ENCODE measurements at places on chromosomes 3 and 15. TPM values are rescaled to one million over a fixed set of nuclear protein-coding genes. Genes with fewer than 3 reads are reported as not detected.

- DNase-seq: no peak
Measured at GRCh38 chr3:117844676-117845075, 1135.1 kb downstream of the TUSC7 start.

DNA sequence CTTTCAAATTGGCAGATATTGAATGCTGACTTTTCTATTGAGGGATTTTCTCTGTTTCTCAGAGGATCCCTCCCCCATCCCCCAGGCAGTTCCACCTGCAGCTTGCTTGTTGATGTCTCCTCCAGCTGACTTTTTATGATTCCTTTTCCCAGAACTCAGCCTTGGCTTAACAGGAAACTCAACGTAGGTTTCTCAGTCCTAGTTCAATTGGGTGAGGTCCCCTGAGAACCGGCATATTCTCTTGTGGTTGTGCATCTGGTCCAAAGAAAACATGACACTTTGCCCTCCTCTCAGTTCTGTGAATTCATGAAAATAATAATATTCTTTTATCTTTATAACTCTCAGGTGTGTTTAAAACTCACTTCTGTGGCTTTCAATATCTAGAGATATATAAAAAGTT is 1222.1 kb downstream of the OTOL1 start:
- DNase-seq: no peak

GRCh38 chr3:150365132-150365604 is 42.9 kb upstream of the TSC22D2 start:
- DNase-seq: no peak

- no peak for DNase-seq
Measured at GRCh38 chr3:132255041-132255745, 62.0 kb upstream of the ACP3 start.

ERC2 gene
- not detected for total RNA-seq

EOMES gene
- total RNA-seq: 1.4 TPM

SLITRK3 gene
- not detected for total RNA-seq

PRR20G gene
- not detected for total RNA-seq

GRCh38 chr15:20295238-20295811 is 246.3 kb downstream of the GOLGA6L6 start:
- no peak for DNase-seq

FANCD2OS gene
- total RNA-seq: not detected

CCR2 gene
- total RNA-seq: 2.2 TPM

DNA sequence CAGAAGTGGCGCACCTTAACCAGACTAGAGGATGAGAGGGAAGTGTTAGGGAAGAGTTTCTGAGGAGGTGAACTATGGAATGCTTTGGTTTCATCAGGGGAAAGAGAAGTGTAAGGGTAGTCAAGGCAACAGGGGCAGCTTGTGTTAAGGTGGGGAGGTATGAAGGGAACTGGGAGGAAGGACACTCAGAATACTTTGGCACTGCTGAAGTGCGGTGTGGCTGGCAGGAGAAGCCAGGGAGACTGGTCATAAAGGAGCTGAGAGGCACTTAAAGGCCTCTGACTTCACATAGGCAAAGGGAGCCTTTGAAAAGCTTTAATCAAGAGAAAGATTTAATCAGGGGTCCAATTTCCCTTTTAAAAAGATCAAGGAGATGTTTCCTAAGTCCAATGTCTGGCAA is 129.0 kb downstream of the ERC2 start:
- no peak for DNase-seq

GRCh38 chr3:28376424-28376823 is 27.8 kb upstream of the AZI2 start:
- no peak for DNase-seq

DNA sequence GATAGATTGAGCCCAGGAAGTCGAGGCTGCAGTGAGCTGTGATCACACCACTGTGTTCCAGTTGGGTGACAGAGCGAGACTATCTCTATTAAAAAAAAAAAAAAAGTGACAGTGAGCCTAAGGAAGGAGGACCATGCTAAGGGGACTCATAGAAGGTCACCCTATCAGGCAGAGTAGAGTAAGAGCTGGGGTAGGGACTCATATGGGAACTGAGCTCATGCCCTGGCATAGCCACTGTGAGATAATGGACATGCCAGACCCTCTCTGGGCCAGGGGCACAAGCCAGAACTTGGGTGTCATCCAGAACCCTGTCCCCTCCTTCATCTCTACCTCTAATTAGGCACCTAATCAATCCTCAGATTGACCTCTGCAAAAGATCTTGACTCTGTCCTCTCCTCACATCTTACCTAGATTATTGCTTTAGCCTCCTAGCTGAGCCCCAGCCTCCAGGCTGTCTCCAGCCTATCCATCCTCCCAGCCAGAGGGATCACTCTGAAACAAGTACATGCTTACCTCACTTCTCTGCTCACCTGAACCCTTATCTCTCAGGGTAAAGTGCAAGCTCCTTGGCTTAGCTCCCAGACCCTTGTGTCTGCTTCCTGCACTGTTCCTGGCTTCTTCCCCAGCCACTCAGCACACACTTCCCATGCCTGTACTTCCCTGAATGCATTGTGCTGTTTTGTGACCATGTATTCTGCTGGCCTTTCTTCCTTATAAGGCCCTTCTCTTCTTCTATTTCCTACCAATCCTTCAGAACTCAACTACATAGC is 76.4 kb downstream of the DAPK2 start:
- DNase-seq: no peak

CFAP161 gene
- not detected for total RNA-seq

DNA sequence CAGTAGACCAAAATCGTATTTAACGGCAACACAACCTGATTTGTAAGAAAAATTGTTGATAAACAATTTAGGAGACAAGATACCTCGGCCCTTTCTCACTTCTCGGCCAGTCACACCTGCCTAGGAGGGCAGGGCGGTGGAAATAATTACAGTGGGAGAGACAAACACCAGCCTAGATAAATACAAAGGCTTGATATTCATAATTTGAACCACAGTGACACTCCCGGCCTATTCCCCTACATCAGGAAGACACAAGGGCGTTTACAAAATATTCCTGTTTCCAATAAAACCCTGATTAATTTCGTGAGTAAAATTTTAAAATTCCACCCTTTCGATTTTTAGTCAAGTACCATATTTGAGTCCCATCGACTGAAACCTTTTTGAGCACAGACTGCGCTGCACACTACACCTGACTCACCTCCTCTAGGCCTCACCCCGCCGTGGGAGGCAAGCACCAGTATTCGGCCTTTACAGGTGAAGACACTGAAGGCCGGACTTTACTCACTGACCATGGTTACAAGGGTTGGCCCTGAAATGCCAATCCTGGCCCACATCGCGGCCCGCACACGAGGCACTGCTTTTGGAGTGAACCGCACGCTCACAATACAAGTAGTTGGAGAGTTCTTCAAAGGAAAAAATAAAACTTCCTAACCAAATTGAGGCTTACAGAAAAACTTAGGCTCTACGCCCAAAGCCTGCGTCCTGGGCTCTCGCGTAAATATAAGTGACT is 794 bp downstream of the ARPP19 start:
- peak; percentile 70 for DNase-seq

GRCh38 chr3:65582012-65582717 is 456.6 kb downstream of the MAGI1 start:
- DNase-seq: no peak

GOLGA8G gene
- total RNA-seq: not detected

- peak; percentile 42 for DNase-seq
Measured at GRCh38 chr3:32989171-32989570, 37.7 kb downstream of the CCR4 start.

ACAD11 gene
- 11.2 TPM for total RNA-seq

SAMMSON gene
- total RNA-seq: not detected

- no peak for DNase-seq
Measured at GRCh38 chr3:53729618-53730017, 116.6 kb downstream of the CHDH start.

- no peak for DNase-seq
Measured at GRCh38 chr3:79822076-79822475, 54.3 kb upstream of the ROBO1 start.

DNA sequence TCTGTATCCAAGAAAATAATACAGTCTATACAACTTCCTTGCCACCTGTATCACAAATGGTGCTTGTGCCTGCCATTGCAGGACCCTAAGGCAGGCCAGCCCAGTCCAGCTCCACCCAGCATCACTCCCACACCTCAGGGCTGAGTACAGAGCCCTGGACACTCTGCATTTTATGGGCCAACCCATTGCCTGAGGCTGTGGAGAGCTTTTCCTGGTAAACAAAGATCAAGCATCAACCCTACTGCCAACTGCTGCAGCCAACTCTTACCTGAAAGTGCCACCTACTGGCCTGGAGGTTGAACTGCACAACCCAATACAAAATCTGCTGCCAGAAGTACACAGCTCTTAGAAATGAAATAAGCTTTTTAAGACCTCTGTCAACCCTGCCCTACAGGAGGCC is 1082.2 kb downstream of the NAALADL2 start:
- DNase-seq: no peak

DNA sequence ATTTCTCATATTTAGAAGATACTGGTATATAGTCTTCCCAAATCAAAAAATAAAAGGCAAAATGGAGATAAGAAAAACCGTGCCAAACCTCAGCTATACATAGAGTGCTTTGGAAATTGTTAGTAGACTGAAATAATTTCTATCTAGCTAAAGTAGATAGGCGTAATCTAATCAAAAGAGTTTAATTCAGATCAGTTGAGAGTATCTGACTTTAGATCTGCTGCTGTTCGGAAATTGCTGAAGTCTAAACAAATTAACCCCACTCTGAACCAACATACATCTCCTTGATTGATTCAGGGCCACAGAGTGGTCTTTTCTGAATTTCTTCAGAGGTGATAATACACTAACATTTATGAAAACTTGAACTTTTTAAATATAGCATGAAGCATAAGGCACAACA is 40.1 kb downstream of the MAP3K13 start:
- DNase-seq: no peak

GRCh38 chr15:38216763-38217162 is 35.9 kb upstream of the SPRED1 start:
- DNase-seq: no peak

FBXW12 gene
- not detected for total RNA-seq

DNA sequence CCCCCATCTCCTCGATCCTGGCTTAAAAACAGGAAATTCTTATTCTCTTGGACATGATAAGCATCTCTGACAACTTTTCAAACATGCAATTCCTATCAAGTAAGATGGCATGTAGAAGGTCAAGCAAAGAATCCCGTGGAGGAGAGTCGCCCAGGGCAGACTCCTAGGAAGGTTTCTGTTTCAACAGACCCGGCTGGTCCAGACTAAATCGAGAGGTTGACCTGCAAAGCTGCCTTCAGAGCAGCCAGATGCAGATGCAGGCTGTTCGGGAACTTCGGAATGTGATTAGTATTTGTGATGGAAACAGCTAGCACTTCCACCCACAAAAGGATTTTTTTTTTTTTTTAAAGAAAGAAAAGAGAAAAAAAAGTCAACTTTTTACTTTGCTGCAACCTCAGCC is 216.8 kb downstream of the NR1D2 start:
- no peak for DNase-seq

GRCh38 chr3:16807391-16807790 is 77.4 kb upstream of the PLCL2 start:
- no peak for DNase-seq

DPPA2 gene
- total RNA-seq: not detected

- no peak for DNase-seq
Measured at GRCh38 chr3:100606894-100607512, 2.4 kb upstream of the ADGRG7 start.

DNA sequence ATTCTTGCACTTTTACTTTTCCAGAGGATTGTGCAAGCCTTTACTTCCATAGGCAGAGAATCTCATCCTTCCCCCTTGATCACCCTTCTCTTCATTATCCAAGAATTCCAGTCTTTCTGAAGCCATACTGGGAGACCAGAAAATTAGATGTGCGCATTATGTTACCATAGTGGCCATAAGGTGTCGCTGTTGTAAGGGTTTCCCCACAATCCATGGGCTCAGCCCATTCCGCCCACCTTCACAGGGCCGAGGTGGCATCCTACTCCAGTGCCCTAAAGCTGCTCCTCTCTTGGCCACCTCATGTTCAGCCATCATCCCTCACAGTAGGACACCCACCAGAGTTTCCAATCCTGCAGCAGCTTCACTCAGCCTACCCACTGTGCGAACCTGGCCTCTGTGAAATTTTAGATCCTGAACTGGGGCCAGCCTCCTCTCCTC is 35.0 kb downstream of the CTSH start:
- peak; percentile 47 for DNase-seq

COL6A5 gene
- total RNA-seq: not detected

C3orf52 gene
- 3.3 TPM for total RNA-seq

All from activated CD4-positive, alpha-beta memory T cell treated with anti-CD3 and anti-CD28 coated beads for 36 hours (primary cell).